OCI-LY7 (cell line): ENCODE measurements at places on chromosomes 5 and 9. TPM values are rescaled to one million over a fixed set of nuclear protein-coding genes. Genes with fewer than 3 reads are reported as not detected.

Gene COL15A1
- not detected in 2 replicates for total RNA-seq

Gene CRB2
- total RNA-seq = 2.6 and 3.4 TPM in 2 replicates

Gene UNC13B
- total RNA-seq = 5.8 and 6.6 TPM in 2 replicates

Gene SLC46A2
- total RNA-seq = not detected in 2 replicates

Gene EQTN
- not detected in 2 replicates for total RNA-seq

Gene PCDHB10
- not detected in 2 replicates for total RNA-seq

Gene RANBP6
- 23.1 and 24.1 TPM in 2 replicates for total RNA-seq

Gene APBB3
- total RNA-seq = 32.1 and 32.2 TPM in 2 replicates

Gene SEMA4D
- total RNA-seq = 52.8 and 60.5 TPM in 2 replicates

Gene SLC25A48
- not detected in 2 replicates for total RNA-seq

Gene IFNA13
- not detected in 2 replicates for total RNA-seq

Gene COL27A1
- total RNA-seq = not detected in 2 replicates

Gene DMRT2
- total RNA-seq = 18.9 and 22.5 TPM in 2 replicates

Gene DMRT3
- total RNA-seq = not detected in 2 replicates

Gene TAS2R1
- total RNA-seq = not detected in 2 replicates

Gene LTC4S
- 4.0 and 4.5 TPM in 2 replicates for total RNA-seq

Gene GABRA1
- total RNA-seq = not detected in 2 replicates

Gene CTSV
- total RNA-seq = 0.25 and 0.31 TPM in 2 replicates

Gene SH3TC2
- not detected in 2 replicates for total RNA-seq

Gene NR6A1
- total RNA-seq = 21.7 and 23.0 TPM in 2 replicates

Gene RELL2
- total RNA-seq = 37.9 and 43.1 TPM in 2 replicates

Gene FSD1L
- total RNA-seq = 7.9 and 8.5 TPM in 2 replicates

Gene LHX6
- total RNA-seq = not detected in 2 replicates

Gene SHC3
- not detected in 2 replicates for total RNA-seq

Gene NPDC1
- total RNA-seq = 0.38 and 0.39 TPM in 2 replicates

Gene TXNDC8
- not detected in 2 replicates for total RNA-seq

Gene IL3
- not detected in 2 replicates for total RNA-seq

Gene F2RL2
- not detected in 2 replicates for total RNA-seq

Gene AHRR
- total RNA-seq = 1.4 and 2.2 TPM in 2 replicates

Gene TMEM215
- not detected in 2 replicates for total RNA-seq

Gene AFAP1L1
- total RNA-seq = not detected in 2 replicates

Gene TPD52L3
- total RNA-seq = not detected in 2 replicates
